ENCODE measurements at places on chromosomes 3 and 15.

DNA sequence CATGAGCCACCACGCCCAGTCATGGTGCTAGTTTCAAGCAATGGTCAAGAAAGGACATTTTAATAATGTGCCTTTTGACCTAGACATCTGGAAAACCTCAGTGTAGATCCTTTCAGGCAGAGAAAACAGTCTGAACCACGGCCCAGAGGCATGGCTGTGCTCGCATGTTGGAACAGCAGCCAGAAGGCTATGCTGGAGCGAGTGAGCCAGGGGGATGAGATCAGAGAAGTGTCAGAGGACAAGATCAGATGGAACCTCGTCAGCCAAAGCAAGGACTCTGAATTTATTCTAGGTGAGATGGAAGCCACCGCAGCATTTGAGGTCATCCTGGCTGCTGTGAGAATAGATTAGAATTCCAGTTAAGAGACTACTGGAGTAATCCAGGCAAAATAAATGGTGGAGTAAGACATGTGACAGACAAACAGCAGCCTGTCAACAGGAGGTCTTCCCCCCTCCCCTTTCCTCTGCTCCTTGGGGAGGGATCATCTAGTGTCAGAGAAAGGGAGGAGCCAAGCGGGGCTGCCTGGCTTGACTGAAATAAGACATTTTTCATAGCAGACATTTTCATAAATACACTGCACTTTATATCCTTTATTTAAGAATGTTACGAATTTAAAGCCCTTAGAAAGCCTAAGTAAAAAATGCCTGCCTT is 40.4 kb upstream of the ACKR4 start:
- no peak for ATAC-seq

DNA sequence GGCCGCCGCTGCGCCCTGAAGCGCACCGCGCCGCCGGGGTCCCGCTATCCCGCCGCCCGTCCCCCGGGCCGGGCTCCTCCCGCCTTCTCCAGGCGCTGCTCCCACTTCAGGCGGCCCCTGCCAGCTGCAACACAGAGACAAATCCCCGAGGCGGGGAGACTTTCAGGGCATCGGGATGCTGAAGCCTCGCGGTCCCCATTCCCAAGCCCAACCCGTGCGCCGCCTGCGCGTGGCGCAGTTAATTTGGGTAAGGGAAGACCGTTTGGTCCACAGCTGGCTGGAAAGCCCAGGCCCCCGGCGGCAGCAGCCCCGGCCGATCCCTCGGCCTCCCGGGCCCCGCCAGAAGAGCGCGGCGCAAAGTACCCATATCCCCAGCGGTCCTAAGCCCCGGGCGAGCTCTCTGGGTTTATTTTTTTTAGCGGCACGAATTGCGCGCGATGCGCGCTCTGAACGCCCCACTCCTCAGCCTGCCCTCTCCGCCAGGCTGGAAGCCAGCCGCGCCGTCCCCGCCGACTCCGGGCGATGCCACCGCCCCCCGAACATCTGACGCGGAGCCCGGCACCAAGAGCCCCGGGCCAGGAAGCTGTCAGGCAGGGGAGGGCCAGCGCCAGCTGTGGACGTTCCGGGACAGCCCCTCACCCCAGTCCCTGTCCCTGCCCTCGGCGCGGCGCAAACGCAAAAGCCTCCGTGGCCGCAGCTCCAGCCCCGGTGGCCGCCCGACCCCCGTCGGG is 517 bp downstream of the FBN1 start:
- peak; percentile 55 for ATAC-seq

DNA sequence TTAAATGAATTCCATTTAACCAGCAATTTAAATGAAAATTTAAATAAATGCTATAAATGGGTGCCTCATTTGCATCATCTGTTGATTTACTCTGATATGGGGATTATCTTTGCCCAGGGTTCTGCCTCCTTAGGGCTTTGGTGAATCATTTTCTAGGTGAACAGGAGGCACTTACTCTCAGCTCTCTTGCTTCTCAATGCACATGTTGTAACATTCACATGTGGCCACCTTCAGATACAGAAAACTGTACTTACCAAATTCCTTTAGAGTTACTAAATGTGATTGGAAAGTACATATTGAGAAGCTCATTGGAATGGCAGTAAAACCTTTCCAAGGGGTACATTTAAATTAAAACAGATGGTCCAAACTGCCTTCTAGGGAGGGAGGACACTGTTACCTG is 20.8 kb downstream of the GADL1 start:
- no peak for ATAC-seq

GRCh38 chr3:188389711-188390342 is 235.9 kb downstream of the LPP start:
- peak; percentile 99 for ATAC-seq

Measured in stimulated activated memory B cell treated with anti-CD40 and anti-IgM and Interleukin-4, amounts not matched to agents 10 μg/mL and 1 μg/mL and 100 μg/mL, for 72 hours (primary cell).